Chondrocyte (in vitro differentiated cells): ENCODE measurements at places on chromosomes 7 and 10. TPM values are rescaled to one million over a fixed set of nuclear protein-coding genes. Genes with fewer than 3 reads are reported as not detected.

DNA sequence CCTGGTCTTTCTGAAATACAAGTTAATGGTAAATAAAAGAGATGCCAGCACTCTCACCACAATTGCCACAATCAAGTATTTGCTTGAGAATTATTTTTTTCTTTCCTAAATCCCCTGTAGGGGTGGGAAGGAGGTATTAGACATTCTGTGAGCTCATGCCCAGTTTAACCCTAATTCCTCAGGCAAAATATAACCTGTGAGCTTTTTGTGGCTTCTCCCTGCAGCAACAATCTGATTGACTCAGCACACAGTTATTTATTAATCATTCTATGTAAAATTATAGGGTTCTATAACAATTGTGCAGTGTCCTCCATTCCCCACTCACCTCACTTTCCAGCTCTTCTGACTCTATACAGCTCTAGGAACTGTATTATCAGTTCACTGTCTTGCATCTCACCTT lies 66.3 kb downstream of the GLI3 start:
- peaks cover 2% of the 10 kb centered on the region for H3K36me3 ChIP-seq
- H3K27ac ChIP-seq: no peak overlapping the region

DNA sequence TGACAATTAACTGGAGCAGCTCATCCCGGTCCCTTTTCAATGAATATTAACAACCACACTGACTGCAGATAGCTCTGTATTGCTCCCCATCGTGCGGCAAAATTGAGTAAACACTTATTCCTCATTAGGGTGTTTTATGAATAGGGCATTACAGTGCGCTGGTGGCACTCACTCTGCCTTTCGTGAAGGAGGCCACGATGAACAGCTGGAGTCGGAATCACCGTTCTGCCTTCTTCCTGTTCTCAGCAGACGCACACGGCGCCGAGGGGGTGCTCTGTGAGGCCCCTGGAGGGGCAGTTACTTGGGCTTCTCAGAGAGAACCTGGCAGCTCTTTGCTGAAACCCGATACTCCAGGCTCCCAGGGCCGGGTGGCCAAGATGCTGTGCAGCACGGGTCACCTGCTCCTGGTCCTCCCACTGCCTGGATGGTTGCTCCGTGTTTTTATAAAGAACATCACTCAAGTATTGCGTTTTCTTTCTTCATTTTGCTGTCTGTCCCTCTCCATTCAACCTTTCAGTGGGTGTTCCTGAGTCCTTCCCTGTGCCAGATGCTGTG lies 241.9 kb downstream of the GLRX3 start:
- no peak overlapping the region for H3K27ac ChIP-seq
- DNase-seq: no peak
- no peaks in the 10 kb centered on the region for H3K36me3 ChIP-seq
- no peaks in the 10 kb centered on the region for H3K27me3 ChIP-seq
- H3K4me3 ChIP-seq: no peak overlapping the region

DNA sequence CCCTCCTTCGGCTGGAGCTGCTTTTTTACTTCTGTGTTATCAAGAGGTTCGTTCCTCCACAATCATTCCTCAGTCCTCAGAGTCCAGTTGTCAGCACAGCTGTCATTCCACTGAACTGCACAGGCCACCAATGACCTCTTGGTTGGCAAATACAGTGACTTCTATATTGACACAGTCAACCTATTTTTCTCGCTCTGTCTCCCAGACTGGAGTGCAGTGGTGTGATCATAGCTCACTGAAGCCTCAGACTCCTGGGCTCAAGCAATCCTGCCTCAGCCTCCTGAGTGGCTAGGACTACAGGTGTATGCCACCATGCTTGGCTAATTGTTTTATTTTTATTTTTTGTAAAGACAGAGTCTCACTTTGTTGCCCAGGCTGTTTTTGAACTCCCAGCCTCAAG lies 27.7 kb downstream of the CRCP start:
- H3K27me3 ChIP-seq: no peaks in the 10 kb centered on the region
- no peak overlapping the region for H3K27ac ChIP-seq
- peaks cover 26% of the 10 kb centered on the region for H3K36me3 ChIP-seq
- H3K4me3 ChIP-seq: no peak overlapping the region

- peaks cover 1% of the 10 kb centered on the region for H3K36me3 ChIP-seq
- DNase-seq: no peak
- H3K27me3 ChIP-seq: no peaks in the 10 kb centered on the region
- H3K27ac ChIP-seq: no peak overlapping the region
- peaks cover 26% of the 10 kb centered on the region for H3K4me1 ChIP-seq
- H3K4me3 ChIP-seq: peak overlapping the region; percentile 74
Measured at GRCh38 chr7:7568553-7568952, 1.9 kb downstream of the MIOS start.

GRCh38 chr10:88915781-88916180 lies 35.7 kb downstream of the STAMBPL1 start:
- no peak overlapping the region for H3K4me3 ChIP-seq
- H3K4me1 ChIP-seq: peaks cover 7% of the 10 kb centered on the region
- H3K27me3 ChIP-seq: no peaks in the 10 kb centered on the region
- DNase-seq: no peak
- no peak overlapping the region for H3K27ac ChIP-seq
- H3K36me3 ChIP-seq: no peaks in the 10 kb centered on the region

DNA sequence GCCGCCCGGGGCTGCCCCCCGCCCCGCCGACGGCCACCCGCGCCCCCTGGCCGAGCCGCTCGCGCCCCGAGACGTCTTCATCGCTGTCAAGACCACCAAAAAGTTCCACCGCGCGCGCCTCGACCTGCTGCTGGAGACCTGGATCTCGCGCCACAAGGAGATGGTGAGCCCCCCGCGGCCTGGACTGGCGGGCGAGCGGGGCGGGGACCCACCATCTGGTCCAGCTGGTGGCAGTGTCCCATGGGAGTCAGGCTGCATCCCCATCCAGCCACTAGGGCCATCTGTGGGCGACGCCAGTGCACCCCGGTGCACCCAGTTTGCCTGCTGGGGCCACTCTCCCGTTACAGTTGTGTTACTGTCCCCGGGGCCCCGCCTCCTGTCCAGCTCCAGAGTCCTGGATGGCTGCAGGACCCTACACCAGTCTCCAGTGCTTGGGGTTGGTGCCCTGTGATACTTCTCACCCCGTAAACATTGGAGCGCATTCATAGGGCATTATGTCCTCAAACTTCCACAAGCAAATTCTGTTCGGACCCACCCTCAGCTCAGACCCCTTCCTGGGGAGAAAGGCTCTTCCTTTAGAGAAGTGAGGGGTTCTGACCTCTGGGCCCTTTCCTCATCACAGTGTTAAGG lies 672 bp downstream of the LFNG start:
- peaks cover 3% of the 10 kb centered on the region for H3K36me3 ChIP-seq
- peaks cover 66% of the 10 kb centered on the region for H3K4me1 ChIP-seq
- peak overlapping the region; percentile 80 for H3K4me3 ChIP-seq
- no peak for DNase-seq
- no peaks in the 10 kb centered on the region for H3K27me3 ChIP-seq

DNA sequence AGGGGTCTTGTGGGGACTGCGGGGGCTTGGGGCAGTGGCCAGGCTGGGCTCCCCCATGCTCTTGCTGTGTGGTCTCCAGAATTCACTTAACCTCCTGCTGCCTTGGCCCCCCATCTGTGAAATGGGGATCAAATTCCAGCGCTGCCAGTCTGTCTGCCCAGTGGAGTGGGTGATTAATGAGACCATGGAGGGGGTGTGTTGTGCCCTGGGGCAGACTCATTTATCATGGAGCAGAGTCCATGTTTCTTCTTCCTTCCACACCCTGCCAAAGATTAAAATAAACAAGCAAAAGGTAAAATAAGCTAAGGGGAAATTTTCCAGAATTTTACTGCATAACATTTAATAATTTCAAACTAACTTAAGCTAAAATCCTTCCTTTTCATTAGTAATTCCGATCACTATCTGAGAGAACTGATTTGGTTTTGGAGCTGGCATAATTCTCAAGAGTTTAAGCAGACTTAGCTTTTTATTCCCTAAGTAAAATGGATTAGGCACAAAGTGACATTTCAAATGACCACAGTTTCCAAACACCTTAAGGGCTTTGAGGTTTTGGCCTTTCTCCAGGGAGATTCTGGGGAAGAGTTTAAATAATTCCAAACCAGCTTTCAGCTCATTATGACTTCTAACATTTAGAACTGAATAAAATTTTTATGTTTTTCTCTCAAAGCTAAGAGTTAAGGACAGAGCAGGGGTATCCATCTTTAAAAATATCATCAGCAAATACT lies 211.9 kb downstream of the CXCL12 start:
- H3K4me1 ChIP-seq: peaks cover 52% of the 10 kb centered on the region
- DNase-seq: no peak

GRCh38 chr10:3495281-3495680 lies 289.7 kb downstream of the KLF6 start:
- H3K27ac ChIP-seq: peak overlapping the region; percentile 94
- H3K4me3 ChIP-seq: peak overlapping the region; percentile 58
- H3K36me3 ChIP-seq: no peaks in the 10 kb centered on the region
- H3K4me1 ChIP-seq: peaks cover 55% of the 10 kb centered on the region

DNA sequence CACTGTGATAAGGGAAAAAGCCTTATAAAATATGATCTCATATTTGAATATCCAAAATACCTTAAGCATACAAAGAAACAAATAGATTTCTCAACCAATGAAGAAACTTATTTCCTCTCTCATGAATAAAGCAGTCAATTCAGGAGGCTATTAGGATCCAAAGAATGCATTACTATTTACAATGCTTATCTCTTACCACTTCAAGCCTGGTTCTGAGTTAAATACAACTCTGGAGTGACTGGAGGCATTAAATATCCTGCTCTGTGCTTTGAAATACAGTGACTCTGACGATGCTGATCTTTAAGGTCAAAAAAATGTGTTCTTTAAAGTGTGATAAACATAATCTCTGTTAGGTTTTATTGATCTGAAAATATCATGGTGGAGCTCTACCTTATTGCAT lies 493.2 kb downstream of the ZWINT start:
- no peaks in the 10 kb centered on the region for H3K36me3 ChIP-seq
- H3K4me3 ChIP-seq: no peak overlapping the region
- H3K4me1 ChIP-seq: no peaks in the 10 kb centered on the region
- DNase-seq: no peak
- no peak overlapping the region for H3K27ac ChIP-seq
- H3K27me3 ChIP-seq: peaks cover 3% of the 10 kb centered on the region

DNA sequence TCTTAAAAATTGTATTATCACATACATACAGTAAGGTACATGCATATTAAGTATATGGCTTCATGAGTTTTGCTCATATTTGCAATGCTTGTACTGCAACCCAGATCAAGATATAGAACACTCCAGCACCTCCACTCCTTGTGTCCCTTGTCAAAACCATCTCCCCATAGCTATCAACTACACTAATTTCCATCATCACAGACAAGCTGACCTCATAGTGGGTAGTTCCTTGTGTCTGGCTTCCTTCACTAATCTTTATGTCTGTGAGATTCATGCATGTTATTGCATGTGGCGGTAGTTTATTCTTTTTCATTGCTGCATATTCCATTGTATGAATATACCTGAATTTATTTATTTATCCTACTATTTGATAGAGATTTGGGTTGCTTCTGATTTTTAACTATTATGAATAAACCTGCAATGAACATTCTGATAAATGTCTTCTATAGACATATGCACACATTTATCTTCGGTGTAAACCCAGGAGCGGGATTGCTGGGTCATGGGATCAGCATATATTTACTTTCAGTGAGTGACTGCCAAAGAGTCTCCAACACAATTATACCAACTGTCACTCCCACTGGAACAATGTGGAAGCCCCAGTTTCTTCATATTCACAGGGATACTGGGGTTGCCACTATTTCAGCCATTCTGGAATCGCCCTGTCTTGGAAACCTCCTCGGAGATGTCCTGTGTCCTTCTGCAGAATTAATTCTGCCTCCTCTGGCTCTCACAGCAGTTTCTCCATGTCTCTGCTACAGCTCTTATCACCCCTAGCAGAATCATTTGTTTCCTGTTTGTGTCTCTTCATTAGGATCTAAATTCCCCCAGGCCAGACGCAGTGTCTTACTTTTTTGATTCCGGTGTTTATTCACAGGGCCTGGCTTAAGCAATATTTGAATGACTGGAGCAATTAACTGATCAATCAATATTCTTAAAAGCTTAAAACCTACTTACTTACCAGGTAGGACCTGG lies 14.7 kb upstream of the ADAM12 start:
- H3K4me1 ChIP-seq: peaks cover 27% of the 10 kb centered on the region
- no peaks in the 10 kb centered on the region for H3K27me3 ChIP-seq
- no peaks in the 10 kb centered on the region for H3K36me3 ChIP-seq
- no peak overlapping the region for H3K4me3 ChIP-seq
- H3K27ac ChIP-seq: no peak overlapping the region

DNA sequence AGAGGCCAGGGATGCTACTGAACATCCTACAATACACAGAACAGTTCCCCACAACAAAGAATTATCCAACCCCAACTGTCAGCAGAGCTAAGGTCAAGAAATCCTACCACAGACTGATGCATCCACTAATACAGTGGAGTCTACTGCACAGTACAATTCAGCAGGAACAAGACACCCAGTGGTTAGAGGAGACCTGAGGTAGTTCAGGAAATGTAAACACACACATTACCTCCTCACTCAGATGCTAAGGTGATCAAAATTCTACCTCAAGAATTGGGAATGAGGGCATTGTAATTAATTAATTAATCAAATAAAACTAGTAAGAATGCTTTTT lies 91.4 kb downstream of the ZFAND4 start:
- peaks cover 14% of the 10 kb centered on the region for H3K4me1 ChIP-seq
- H3K36me3 ChIP-seq: no peaks in the 10 kb centered on the region
- H3K4me3 ChIP-seq: no peak overlapping the region
- no peaks in the 10 kb centered on the region for H3K27me3 ChIP-seq
- no peak for DNase-seq

DNA sequence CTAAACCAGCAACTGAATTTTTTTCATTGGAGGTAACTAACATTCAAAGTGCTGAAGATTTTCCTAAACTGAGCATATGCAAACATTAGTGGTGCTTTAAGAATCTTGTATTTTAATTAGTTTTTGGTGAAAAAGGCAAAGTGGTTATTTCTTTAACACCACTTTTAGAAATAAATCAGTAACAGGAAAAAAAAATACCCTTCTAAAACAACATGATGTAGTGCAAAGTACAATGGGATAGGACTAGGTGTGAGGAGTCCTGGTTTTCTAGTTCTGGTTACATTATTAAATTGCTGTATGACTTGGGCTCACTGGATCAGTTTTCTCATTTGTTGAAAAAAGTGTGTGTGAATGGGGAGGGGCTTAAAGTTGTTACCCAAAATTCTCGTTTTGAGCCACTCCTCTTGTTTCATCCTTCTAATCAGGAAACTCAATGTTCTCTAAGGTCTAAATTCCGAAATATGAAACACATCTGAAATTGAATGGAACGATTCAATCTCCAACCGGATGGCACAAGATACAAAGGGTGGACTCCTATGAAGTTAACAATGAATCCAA lies 1.8 kb downstream of the WASL start:
- peaks cover 71% of the 10 kb centered on the region for H3K4me1 ChIP-seq
- H3K27ac ChIP-seq: peak overlapping the region; percentile 98
- no peaks in the 10 kb centered on the region for H3K27me3 ChIP-seq
- no peak for DNase-seq

- peaks cover 3% of the 10 kb centered on the region for H3K36me3 ChIP-seq
- peaks cover 65% of the 10 kb centered on the region for H3K27me3 ChIP-seq
- H3K4me3 ChIP-seq: no peak overlapping the region
- H3K4me1 ChIP-seq: peaks cover 23% of the 10 kb centered on the region
Measured at GRCh38 chr10:101228153-101228965, 904 bp downstream of the LBX1 start.

Gene AKR1D1
- total RNA-seq: not detected in 3 replicates

Gene SPDYE11
- total RNA-seq: not detected in 3 replicates

Gene CCDC7
- total RNA-seq: 7.0 to 13.4 TPM (median 10.2 TPM) in 3 replicates

Gene CHN2
- total RNA-seq: 0.50 to 1.7 TPM (median 0.56 TPM) in 3 replicates

Gene CCAR1
- total RNA-seq: 46.2 to 57.6 TPM (median 54.8 TPM) in 3 replicates

Gene SPDYE5
- not detected in 3 replicates for total RNA-seq

Gene MMD2
- total RNA-seq: not detected in 3 replicates

Gene FRMPD2
- not detected in 3 replicates for total RNA-seq

Gene SLC26A4
- total RNA-seq: 0.55 to 0.85 TPM (median 0.60 TPM) in 3 replicates

Gene STEAP2
- total RNA-seq: 0.20 TPM in 1 of 3 replicates, not detected in the others

Gene FZD8
- 86.9 to 163 TPM (median 89.5 TPM) in 3 replicates for total RNA-seq

Gene HTR7
- 0.32 to 0.33 TPM in 2 of 3 replicates, not detected in the other for total RNA-seq

Gene TUBB8
- total RNA-seq: 0.22 TPM in 1 of 3 replicates, not detected in the others

Gene PHF14
- total RNA-seq: 23.1 to 40.3 TPM (median 23.8 TPM) in 3 replicates
